ENCODE measurements at places on chromosomes 2 and 18.

DNA sequence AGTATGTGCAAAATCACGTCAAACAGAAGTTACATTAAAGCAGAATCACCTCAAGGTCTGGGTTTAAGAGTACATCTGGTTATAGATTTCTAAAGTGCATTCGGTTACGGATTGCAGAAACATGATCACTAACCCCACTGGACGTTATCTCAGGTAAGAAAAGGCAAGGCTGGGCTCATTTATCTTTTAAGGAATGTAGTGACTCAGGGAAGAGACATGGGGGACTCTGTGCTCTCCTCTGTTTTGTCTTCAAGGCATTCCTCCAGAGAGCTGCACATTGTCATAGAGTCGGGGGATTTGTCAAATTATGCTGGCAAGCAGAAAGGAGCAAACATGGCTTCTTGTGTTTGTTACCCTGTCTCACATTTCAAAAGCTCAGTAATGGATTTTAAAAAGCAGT lies 14.3 kb downstream of the WDSUB1 start:
- peaks cover 4% of the 10 kb centered on the region for H3K36me3 ChIP-seq
- no peaks in the 10 kb centered on the region for H3K4me1 ChIP-seq
- no peak overlapping the region for H3K27ac ChIP-seq

DNA sequence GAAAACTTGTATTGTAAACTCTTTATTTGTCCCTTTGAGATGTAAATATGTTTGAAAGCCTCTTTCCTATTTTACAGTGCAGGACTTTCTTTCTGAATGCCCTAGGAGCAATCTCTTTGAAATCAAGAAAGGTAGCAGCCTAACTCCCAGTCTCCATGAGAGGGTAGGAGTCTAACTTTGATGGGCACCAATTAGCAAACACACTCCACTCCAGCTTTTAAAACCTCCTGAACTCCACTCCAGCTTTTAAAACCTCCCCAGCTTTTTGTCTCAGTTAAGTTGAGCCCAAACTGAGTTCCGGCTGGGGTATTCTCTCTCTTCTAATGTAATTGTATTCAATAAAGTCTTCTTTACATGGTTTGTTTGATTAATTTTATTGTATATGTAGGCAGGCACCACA lies 493.7 kb upstream of the CDH7 start:
- peaks cover 5% of the 10 kb centered on the region for H3K4me1 ChIP-seq
- no peak overlapping the region for H3K4me3 ChIP-seq
- DNase-seq: peak; percentile 75
- H3K27ac ChIP-seq: no peak overlapping the region

- no peak overlapping the region for H3K4me3 ChIP-seq
- H3K4me1 ChIP-seq: peaks cover 25% of the 10 kb centered on the region
- H3K27me3 ChIP-seq: no peaks in the 10 kb centered on the region
Observed at GRCh38 chr18:305003-305501, 37.2 kb upstream of the THOC1 start.

DNA sequence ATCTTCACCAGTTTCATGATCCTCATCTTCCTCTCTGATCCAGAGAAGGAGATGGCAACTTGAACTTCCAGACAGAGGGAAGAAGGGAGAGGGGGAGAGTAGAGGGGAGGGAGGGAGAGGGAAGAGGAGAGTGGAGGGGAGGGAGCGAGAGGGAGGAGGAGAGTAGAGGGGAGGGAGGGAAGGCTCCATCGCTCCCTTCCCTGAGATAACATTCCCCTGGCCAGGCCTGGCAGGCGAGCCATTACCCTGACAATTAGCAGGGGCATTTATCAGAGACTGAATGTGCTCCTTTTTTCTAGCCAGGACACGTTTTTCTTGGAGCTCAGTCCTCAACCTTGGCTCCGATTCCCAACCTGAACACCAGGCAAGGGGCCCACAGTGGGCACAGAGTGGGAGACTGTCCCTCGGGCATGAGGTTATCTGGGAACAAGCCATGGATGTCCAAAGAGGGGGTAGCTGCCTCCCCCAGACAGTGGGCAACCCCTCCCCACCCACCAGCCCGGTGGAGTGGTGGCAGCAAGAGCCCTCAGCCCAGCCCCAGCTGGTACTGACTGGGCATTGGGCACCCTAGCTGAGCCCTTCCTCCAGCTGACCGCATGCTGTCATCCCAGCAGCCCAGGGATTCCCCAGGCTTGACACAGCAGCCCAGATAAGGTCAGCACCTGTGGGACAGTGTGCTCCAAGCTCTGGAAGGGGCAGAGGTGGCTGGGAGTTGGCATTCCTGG lies 81.8 kb downstream of the TNS1 start:
- H3K4me3 ChIP-seq: no peak overlapping the region
- peaks cover 42% of the 10 kb centered on the region for H3K4me1 ChIP-seq
- H3K27ac ChIP-seq: no peak overlapping the region

GRCh38 chr18:63363951-63364350 lies 3.1 kb downstream of the KDSR start:
- no peak for DNase-seq
- peaks cover 12% of the 10 kb centered on the region for H3K36me3 ChIP-seq
- no peaks in the 10 kb centered on the region for H3K27me3 ChIP-seq
- H3K4me3 ChIP-seq: no peak overlapping the region

GRCh38 chr18:12819322-12819721 lies 64.7 kb downstream of the PTPN2 start:
- H3K4me1 ChIP-seq: peaks cover 29% of the 10 kb centered on the region
- no peaks in the 10 kb centered on the region for H3K36me3 ChIP-seq
- DNase-seq: no peak
- H3K27ac ChIP-seq: no peak overlapping the region

DNA sequence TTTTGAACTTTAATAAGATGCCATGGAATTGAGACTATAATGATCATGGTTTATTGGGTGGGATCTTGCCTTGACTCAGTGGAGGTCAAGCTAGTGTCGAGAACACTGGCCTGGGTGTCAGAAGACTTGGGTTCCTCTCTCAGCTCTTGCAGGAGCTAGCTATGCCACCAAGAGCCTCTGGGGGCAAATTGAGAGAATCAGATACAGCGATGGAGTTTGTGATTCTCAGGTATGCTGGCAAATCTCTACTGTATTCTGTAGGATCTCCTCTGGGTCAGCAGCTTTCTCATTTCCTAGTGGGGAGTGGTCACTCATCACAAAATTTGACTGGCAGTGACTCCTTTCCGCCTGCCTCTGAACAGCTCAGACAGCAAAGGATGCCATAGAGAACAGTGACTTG lies 477.0 kb downstream of the RNF144A start:
- no peaks in the 10 kb centered on the region for H3K4me1 ChIP-seq
- peak; percentile 59 for DNase-seq
- no peaks in the 10 kb centered on the region for H3K27me3 ChIP-seq
- H3K27ac ChIP-seq: no peak overlapping the region

DNA sequence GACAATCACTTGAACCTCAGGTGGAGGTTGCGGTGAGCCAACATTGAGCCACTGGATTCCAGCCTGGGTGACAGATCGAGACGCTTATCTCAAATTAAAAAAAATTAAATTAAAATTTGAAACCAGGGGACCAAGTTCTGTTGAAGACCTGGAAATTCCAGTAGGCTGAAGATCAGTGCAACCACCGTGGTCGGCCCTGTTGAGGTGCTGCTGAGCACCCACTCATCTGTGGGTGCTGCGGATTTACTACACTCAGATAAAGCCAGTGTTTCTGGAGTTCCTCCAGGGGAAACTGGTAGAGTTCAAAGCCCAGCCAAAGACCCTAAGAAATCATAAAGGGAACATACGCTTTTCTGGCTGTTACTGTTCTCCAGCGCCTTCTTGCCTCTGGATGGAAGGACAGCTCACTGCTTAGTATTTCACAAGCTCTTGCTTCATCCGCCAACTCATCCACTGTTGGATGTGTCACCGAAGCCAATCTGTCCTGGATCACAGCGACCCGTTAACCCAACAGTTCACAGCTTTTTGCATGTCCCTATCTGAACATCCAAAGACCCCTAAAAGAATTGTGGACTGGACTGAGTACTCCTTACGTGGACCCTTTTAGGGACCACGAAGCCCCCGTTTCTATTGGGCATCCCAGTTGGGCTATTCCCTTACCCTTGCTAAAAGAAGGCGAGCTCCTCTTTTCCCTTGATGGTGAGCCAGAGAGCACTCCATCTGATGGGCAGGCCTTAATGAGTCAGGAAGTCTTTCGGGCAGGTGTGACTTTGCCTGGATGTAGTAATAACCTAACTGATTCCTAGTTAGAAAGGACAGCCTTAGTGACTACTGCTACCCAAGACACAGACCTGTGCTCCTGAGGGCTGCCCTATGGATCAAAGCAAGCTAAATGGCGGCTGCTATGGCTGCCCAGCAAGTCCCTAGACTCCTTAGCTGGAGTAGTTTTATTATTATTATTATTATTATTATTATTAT lies 6.0 kb upstream of the ALPP start:
- no peak for DNase-seq
- H3K4me1 ChIP-seq: peaks cover 7% of the 10 kb centered on the region
- no peaks in the 10 kb centered on the region for H3K27me3 ChIP-seq
- no peak overlapping the region for H3K27ac ChIP-seq

- no peaks in the 10 kb centered on the region for H3K4me1 ChIP-seq
- H3K36me3 ChIP-seq: no peaks in the 10 kb centered on the region
- H3K4me3 ChIP-seq: no peak overlapping the region
- no peaks in the 10 kb centered on the region for H3K27me3 ChIP-seq
- H3K27ac ChIP-seq: no peak overlapping the region
Observed at GRCh38 chr2:40251137-40251536, 200.8 kb downstream of the SLC8A1 start.

DNA sequence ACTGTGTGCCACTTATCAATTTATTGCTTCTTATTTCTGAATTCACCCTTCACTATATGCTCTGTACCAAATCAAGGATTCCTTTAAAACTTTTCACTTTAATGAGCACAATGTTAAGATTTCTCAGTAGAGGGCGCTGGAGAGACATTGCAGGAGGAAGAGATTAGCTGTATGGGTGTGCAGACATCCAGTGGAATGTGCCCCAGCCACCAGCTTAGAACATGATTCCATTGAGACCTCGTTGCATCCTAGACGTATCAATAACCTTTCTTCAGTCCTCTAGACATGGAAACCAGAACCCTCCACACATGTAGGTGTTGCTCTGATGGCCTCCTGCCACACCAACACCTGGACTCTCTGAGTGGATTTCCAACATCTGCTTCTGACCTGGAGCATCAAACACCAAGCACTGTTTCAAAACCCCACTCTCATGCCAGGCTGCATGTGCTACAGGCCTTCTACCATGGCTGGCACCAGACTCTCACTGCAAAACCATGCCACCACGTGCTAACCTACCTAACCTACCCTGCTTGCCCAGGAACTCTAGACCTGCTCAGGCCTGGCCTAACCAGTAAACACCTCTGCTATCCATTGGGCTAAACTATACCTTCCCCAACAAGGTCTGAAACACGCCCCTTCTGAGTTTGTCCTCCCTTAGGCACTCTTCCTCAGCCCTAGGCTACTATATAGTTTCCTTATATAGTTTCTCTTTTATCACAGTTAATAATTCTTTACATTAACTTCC lies 633.2 kb upstream of the PKDCC start:
- H3K4me1 ChIP-seq: no peaks in the 10 kb centered on the region
- H3K27ac ChIP-seq: no peak overlapping the region
- H3K27me3 ChIP-seq: no peaks in the 10 kb centered on the region
- no peaks in the 10 kb centered on the region for H3K36me3 ChIP-seq
- no peak overlapping the region for H3K4me3 ChIP-seq
- DNase-seq: peak; percentile 88

DNA sequence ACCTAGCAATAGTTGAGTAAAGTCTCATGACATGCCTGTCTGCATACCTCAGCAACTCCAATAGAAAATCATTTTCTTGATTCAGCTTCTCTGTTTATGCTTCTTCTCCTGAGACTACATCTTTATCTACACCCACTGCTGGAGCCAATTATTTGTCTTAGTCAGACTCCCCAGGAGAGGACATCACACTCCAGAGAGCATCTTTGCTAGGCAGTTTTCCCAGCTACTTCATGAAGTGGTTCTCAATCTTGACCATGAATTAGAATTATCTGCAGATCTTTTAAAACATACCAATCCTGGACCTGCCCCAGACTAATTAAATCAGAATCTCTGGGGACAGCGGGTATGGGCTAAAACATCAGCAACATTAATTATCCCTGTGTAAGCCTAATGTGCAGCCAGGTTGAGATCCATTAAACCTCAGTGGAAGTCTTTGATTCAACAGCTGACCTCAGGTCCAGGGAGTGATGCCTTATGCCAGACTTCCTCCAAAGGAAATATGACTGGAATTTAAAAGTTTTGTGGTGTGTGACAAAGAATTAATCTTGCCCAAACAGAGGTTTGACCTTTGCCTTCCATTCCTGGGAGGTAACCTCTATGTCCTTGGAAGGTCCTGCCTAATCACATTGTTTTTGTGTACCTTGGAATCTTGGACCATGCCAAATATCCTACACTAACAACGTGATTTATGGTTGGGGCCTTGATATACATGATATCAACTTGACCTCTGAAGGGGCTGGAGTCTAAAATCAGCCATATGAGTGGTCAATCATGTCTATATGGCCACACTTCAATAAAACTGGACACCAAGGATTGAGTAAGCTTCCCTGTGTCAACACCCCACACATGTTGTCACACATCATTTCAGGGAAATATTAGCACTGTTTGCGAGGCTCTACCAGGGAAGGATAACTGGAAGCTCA lies 99.3 kb upstream of the DNAJC10 start:
- no peak overlapping the region for H3K27ac ChIP-seq
- H3K4me3 ChIP-seq: no peak overlapping the region

DNA sequence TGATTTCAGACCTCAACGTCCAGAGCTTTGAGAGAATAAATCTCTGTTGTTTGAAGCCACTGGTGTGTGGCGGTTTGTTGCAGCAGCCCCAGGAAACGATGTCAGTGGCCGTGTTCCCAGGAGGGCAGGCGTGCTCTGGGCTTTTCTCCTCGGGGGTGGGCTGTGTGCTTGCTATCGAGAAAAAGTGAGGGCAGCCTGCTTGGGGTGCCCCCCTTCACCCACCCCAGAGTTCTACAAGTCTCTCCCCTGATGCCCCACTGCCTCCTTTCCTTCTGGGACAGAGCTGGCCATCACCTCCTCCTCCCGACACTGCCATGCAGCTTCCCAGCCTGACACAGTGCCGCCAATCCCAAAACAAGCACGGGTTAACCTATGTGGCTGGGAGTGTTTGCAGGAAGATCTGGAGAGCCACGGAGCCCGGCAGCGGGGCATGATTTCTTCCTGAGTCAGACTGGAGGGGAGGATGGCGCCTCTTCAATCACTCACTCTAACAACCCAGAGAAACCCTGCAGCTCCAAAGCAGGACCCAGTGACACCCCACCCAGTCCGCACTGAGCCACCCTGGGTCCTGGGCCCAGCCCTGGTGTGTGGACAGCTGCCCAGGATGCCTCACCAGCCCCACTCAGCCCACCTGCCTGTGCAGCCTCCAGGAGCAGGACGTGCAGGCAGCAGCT lies 213.7 kb upstream of the RAB6C start:
- no peaks in the 10 kb centered on the region for H3K4me1 ChIP-seq
- H3K27ac ChIP-seq: no peak overlapping the region
- H3K36me3 ChIP-seq: no peaks in the 10 kb centered on the region
- no peaks in the 10 kb centered on the region for H3K27me3 ChIP-seq
- DNase-seq: no peak
- no peak overlapping the region for H3K4me3 ChIP-seq

DNA sequence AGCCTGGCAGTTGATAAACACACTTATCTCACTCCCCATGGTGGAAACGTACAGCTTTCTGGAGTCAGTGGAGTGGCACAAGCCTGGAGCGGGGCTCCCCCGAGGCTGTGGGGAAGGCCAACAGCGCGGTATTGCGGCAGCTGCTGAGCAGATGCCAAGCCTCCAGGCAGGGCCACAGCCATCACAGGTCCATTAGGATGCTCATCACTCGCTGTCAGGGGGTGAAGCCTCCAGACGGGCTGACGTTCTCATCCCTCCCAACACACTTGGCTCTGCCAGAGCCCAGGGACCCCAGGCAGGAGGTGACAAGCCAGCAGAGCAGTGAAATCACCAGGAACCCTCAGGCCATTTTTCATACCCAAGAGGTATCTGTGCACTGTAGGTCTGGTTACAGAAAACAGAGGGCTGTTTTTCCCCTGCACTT lies 529.2 kb upstream of the KLHL29 start:
- H3K27me3 ChIP-seq: no peaks in the 10 kb centered on the region
- DNase-seq: no peak
- no peak overlapping the region for H3K27ac ChIP-seq
- no peak overlapping the region for H3K4me3 ChIP-seq

Data from GM23338 (cell line).